ENCODE measurements at places on chromosomes 7 and 10.

- DNase-seq = no peak
These were observed 230.7 kb upstream of the DKK1 start for GRCh38 chr10:52083422-52083821.

- no peak for DNase-seq
These were observed 161.3 kb upstream of the PCDH15 start for GRCh38 chr10:54962134-54962900.

GRCh38 chr7:129831424-129832058, 121.2 kb downstream of the UBE2H start:
- DNase-seq = no peak

GRCh38 chr10:29199941-29200679, 88.8 kb upstream of the LYZL1 start:
- DNase-seq = no peak

- DNase-seq = no peak
These were observed 60.7 kb upstream of the TMEM72 start for GRCh38 chr10:44850356-44850934.

GRCh38 chr10:53537508-53537907, 764.9 kb upstream of the MBL2 start:
- DNase-seq = no peak

- peak; percentile 17 for DNase-seq
These were observed 19.8 kb downstream of the RGR start for GRCh38 chr10:84264611-84265141.
